G401 (cell line): ENCODE measurements at places on chromosomes 7 and 10. TPM values are rescaled to one million over a fixed set of nuclear protein-coding genes. Genes with fewer than 3 reads are reported as not detected.
A peak's percentile ranks its signal among the peaks of the same experiment; 100 is the strongest.

- no peak for DNase-seq
Observed at GRCh38 chr7:158672975-158673374, 31.6 kb downstream of the NCAPG2 start.

GRCh38 chr7:56229631-56230030 lies 113.4 kb upstream of the NUPR2 start:
- DNase-seq, result no peak

DNA sequence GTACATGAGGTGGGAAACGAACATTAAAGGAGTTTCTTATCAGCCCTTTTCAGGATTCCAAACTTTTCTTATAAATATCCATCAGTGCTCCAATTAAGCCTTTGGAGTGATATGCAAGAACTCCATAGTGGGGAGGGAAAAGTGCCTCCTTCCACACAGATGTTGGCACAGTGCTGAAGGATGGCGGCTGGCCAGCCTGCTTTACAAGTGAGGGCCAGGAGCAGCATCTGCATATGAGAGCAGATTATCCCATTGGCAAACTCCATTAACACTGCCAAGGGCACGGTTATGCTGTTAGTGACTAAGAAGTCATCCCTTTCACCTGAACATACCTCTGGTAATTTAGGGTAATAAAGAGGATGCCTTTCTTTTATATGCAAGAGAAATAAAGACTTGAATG lies 543.1 kb downstream of the CNTNAP2 start:
- no peak for DNase-seq

DNA sequence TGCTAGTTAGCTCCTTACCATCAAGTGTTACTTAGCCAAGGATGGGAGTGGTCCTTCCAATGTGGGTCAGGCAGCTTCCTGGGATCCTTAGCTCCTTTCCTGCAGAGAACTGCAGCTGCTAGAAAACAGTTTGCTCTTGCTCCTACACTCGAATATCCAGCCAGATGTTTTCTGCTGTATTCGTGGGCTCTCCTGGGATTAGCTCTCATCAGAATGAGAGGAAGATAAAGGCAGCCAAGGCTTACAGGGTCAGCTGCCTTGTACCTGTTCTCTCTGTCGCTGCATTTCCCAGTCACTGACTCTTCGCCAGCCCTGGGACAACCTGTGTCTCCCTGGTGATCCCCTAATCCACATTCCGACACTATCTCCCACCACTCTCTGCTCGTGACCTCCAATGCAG lies 29.0 kb downstream of the NEUROD6 start:
- no peak for DNase-seq

DNA sequence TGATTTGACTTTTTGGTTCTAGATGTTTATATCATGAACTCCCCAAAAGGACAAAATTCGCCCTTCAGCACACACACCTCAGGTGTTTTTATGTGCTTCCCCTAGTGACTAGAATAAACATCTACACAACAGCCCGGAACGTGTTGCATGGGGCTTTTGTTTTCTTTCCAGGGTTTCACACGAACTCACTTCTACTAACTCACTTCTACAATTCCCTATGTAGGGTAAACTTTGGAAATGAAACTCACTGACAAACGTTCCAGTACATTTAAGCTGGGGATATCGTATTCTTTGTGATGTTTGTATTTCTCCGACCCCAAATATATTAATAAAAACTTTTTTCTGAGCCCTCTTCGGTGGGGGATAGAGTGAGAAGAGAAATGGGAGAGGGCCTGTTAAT lies 1.4 kb downstream of the TRA2A start:
- peak; percentile 24 for DNase-seq

DNA sequence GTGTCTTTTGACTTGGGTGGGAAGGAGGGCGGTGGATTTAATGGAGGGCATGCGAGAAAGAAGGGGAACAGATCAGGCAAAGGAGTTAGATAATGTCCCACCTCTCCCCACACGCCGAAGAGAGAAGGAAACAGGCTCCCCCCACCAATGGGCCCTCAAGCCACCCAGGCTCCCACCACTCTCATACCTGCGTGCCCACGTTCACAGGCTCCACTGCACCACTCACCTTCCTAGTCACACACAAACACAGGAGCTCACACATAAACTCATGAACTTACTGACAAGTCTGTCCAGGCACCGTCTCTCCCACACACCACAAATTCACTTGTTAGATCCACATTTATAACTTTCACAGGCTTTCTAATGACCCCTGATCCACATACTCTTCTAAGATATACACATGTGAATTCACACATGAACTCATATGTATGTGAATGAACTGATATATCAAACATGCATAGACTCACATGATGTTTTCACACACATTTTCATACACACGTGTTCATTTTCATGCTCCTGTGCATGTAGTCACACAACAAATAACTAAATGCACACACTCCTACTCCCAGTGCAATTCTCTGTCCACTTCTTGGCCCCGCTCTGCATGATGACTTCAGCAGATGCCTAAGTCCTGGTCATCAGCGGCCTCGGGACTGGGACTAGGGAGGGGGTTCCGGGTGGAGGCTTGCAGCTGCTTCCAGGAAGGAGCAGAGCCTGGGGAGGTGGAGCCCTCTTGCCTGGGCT lies 1.5 kb downstream of the LZTS2 start:
- no peak for DNase-seq

DNA sequence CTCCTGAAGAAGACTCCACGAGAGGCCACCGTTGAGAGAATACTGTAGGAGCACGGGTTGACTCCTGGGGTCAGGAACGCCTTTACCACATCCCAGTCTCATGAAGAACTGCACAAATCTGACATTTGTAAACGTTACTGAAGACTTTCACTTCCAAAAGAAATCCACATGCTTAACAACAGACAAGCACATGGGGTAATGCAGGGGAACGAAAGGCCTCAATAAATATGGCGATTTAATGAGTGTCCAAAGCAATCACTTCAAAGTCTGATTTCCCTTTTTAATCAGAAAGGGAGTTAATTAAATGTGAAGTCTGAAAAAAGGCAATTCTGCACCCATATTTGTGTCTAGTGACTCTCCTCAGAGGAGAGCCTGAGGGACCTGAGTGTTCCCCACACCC lies 94.3 kb upstream of the SLC26A5 start:
- no peak for DNase-seq

DNA sequence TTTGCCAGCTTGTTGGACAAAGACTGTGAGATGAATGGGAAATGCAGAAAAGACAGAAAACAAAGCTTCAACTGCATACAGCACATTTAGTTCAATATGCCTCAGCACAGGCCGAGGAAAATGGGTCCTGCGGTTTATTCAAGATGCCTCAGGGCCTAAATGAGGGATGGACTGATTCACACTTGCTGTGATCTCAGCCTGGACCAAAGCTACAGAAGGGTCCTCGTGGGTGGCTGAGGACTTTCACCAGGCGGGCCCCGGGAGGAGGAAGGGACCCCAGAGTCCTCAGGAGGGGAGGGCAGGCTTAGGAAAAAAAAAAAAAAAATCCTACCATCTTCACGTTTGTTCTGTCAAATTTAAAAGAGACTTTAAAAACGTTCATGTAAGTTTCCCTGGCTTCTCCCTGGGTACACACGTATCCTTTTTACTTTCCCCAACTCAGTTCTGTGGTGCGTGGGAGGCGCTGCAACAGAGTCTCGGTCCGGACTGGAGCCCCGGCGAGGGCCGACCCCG lies 624 bp upstream of the ZNF783 start:
- DNase-seq, result peak; percentile 41

DNA sequence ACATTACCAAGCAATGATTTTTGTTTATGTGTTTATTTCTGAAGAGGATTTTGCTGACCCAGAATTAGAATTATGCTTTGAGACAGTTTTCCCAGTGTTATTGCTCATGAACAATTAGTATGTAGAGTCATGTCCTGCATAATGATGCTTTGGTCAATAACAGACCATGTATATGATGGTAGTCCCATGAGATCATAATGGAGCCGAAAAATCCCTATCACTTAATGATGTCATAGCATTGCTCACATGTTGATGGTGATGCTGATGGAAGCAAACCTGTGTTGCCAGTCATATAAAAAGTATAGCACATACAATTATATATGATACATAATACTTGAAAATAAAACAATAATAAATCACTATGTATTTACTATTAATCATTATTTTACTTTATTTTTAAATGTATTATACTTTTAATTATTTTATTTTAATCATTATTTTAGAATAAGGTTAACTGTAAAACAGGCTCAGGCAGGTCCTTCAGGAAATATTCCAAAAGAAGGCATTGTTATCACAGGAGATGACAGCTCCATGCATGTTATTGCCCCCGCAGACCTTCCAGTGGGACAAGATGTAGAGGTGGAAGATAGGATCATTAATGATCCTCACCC lies 33.5 kb downstream of the AHR start:
- DNase-seq, result no peak

DNA sequence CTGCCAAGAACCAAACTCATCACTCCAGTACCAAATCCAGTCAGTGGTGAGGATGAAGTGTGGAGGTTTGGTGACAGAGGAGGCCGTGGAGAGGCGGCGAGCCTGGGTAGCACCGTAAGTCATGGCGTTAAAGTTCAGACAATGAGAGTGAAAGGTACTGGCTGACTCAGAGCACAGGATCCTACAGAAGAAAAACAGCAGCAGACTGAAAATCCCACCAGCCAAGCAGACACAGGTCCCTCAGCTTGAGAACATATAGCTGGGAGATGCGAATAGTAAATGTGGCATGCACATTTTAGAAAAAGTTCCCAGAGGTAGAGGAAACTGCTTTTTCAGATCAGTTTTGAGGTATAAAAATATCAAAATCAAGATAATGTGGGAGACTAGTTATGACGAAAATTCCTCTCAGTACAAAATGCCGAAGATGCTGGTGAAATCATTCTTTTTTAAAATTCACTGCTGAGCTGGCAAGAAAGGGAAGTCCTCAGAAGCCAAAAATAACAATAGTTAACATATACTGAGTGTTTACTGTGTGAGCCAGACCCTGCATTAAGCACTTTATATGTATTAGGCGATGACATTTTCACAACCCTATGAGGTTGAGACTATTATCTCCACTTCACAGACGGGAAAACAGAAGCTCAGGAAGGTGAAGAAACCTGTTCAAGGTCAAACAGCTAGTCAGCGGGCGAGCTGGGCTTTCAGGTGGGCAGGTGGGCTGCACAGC lies 20.9 kb downstream of the PARP12 start:
- no peak for DNase-seq

- DNase-seq, result no peak
Observed at GRCh38 chr7:28136420-28136819, 44.2 kb downstream of the JAZF1 start.

- no peak for DNase-seq
Observed at GRCh38 chr10:51170518-51171245, 96.4 kb downstream of the PRKG1 start.

- no peak for DNase-seq
Observed at GRCh38 chr7:159071260-159071659, 73.4 kb downstream of the VIPR2 start.

DNA sequence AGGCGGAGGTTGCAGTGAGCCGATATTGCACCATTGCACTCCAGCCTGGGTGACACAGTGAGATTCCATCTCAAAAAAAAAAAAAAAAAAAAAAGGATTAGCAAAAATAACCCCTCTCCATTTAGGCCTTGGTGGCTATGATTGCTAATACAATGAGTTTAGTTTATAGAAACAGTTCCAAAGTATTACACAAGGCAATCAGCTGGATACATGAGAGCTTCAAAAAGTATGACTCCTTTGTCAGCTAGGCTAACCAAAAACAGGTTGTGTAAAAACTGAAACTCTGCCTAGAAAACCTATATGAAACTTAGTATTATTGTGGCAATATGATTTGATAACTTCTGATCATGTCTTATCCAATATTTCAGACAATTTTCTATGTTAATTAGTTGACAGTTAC lies 57.2 kb downstream of the SUGCT start:
- DNase-seq, result no peak

DNA sequence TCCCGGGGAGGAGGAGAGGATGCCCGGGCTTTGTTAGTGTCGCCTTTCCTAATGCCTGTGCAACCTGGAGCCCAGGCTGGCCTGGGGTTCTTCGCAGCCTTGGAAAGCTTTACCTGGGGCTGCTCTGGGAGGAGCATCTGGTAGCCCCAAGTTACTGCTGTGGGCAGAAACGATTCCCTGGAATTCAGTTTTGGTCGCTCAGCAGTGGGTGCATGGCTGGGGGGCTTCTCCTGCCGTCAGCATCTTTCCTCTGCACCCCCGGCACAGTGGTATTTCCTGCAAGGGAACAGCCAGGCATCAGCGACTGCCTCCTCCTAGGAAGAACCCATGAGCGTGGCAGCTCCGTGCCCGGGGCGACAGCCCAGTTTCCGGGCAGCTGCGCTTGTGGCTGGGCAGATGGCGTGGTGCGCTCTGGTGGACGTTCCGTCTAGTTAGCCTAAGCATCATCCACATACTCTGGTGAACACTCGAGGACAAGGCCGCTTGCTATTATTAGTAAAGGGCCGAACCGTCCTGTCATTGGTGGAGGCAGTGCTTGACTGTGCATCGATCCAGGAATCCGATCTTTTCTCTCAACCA lies 107.0 kb upstream of the BTBD16 start:
- DNase-seq, result peak; percentile 88

GRCh38 chr7:2687881-2688318 lies at the start of gene AMZ1:
Gene AMZ1, plus strand, starts transcription at chr7:2688202. Its CDS starts 12,250 bp downstream, at chr7:2700452.
- DNase-seq, result no peak

- no peak for DNase-seq
Observed at GRCh38 chr10:55631071-55631654, 729.9 kb downstream of the ZWINT start.

DNA sequence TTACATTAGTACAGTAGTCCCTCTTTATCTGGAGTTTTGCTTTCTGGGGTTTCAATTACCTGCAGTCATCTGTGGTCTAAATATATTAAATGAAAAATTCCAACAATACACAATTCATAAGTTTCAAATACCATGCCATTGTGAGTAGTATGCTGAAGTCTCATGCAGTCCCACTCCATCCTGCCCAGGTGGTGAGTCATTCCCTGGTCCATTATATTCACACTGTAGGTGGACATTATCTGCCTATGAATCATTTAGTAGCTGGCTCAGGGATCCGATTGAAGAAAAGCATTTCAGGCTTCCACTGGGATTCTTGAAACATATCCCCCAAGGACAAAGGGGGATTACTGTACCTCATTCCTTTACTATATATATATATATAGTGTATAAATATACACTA lies 298.2 kb upstream of the GALNT17 start:
- DNase-seq, result no peak

GRCh38 chr7:131166066-131166465 lies 161.6 kb upstream of the MKLN1 start:
- no peak for DNase-seq

SLC13A1 gene
- total RNA-seq, result not detected in 2 replicates

ERVW-1 gene
- total RNA-seq, result not detected in 2 replicates

MICALL2 gene
- 12.3 and 13.0 TPM in 2 replicates for total RNA-seq

MYL10 gene
- 0.17 TPM in 1 of 2 replicates, not detected in the other for total RNA-seq

ADAM22 gene
- total RNA-seq, result 3.9 and 5.5 TPM in 2 replicates

PLCE1 gene
- 2.3 and 3.2 TPM in 2 replicates for total RNA-seq

ADAM8 gene
- 0.68 and 12.7 TPM in 2 replicates for total RNA-seq

GNAT3 gene
- not detected in 2 replicates for total RNA-seq
